ENCODE measurements at places on chromosomes 2 and 18.

DNA sequence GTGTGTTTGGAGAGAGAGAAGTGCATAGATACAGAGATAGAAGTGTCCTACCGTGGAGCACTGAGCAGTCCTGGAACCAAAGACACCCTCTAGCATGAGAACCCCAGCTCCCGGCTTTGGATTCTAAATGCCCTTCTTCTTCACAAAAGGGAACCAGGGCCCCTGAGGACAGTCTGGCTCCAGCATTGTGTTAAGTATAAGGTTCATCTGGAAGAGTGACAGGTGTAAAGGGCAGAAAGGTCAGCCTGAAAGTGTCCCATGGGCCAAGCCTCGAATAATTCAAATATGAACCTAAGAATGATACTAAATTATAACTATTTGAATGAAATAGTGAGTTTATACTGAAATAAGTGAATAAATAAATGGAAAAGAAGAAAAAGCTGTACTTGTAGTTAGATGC lies 109.7 kb downstream of the SNTG2 start:
- DNase-seq: no peak
- H3K4me1 ChIP-seq: no peaks in the 10 kb centered on the region
- no peak overlapping the region for H3K27ac ChIP-seq
- no peaks in the 10 kb centered on the region for H3K36me3 ChIP-seq
- H3K27me3 ChIP-seq: peaks cover 24% of the 10 kb centered on the region

DNA sequence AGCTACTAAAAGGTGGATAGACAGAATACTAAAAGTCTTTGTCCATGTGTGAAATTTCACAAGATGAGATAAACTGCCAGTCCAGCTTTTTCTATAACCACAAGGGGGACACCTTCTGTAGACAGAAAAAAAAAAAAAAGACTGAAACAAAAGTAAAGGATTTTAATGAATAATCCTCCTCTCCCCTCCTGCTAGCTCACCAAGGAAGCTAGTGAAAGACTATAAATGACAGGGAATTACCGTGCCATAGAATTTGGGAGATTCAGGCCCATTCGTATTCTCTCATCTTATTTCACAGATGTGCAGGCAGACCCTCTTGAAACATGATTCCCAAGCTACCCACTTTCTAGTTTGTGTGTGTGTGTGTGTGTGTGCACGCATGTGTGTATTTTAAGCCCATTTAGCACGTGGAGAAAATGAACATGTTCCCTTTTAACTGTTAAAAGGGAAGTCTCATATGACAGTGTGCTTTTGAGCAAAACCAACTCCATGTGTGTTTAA lies 36.3 kb upstream of the SLC8A1 start:
- no peak overlapping the region for H3K4me3 ChIP-seq
- H3K27ac ChIP-seq: no peak overlapping the region
- H3K4me1 ChIP-seq: no peaks in the 10 kb centered on the region
- DNase-seq: no peak
- H3K27me3 ChIP-seq: no peaks in the 10 kb centered on the region
- no peaks in the 10 kb centered on the region for H3K36me3 ChIP-seq

DNA sequence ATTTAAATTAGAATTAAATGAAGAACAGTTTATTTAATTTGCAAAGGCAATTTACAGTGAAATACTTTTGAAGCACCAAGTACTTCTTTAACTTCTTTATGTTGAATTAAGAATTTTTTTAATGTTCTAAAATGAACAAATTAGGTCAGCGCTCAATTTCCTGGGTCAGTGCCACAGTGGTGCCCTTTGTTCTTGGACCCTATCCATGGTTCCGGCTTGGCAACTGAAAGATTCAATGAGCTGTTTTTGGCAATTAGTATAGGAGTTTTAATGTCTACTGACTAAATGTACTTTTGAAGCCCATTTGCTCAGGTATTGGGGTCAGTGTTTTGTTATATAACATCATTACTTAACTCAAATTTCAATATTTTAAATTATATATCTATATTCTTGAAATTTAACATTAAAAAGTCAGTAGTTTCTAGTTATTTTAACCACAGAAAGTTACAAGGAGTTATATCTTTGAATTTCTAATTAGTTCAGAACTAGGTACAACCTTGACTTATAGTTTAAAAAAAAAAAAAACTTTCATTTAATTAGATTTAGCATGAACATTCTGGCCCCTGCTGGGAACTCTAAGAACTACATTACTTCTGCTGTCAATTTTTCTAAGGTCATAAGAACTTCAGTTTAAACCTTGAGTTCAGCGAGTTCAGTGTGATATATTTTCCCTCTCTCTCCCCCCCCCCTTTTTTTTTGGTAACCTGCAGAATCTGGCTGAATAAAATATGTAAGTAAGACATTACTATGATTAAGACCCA lies 7.6 kb upstream of the MSTN start:
- H3K4me3 ChIP-seq: no peak overlapping the region
- no peaks in the 10 kb centered on the region for H3K4me1 ChIP-seq
- peak; percentile 24 for DNase-seq
- no peaks in the 10 kb centered on the region for H3K36me3 ChIP-seq

GRCh38 chr2:67159929-67160328 lies 237.2 kb upstream of the ETAA1 start:
- H3K4me1 ChIP-seq: no peaks in the 10 kb centered on the region
- H3K27ac ChIP-seq: no peak overlapping the region
- H3K27me3 ChIP-seq: no peaks in the 10 kb centered on the region
- DNase-seq: no peak

DNA sequence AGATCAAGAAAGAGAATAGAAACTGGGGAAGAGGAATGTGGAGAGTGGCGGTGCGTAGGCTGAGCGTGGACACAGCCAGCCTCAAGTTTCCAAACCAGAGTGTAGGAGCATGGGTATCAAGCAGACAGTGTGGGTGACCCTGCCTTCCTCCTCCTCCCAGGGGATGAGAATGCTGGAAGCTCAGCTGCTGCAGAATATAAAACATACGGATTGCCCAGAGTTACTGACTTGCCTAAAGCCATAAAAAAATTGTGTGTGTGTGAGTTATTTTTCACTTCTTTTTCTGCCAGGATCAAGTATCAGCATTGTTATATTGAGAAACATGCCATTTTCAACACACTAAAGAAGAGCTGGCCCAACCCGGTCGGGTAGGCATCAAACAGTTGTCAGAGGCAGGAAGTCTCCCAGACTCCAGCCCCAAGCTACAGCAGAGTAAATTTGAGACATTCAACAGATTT lies 333.3 kb upstream of the ACVR2A start:
- no peak overlapping the region for H3K4me3 ChIP-seq
- no peak for DNase-seq
- H3K36me3 ChIP-seq: no peaks in the 10 kb centered on the region
- no peaks in the 10 kb centered on the region for H3K4me1 ChIP-seq
- H3K27me3 ChIP-seq: no peaks in the 10 kb centered on the region

- peaks cover 12% of the 10 kb centered on the region for H3K4me1 ChIP-seq
- no peak for DNase-seq
- no peaks in the 10 kb centered on the region for H3K27me3 ChIP-seq
- H3K27ac ChIP-seq: no peak overlapping the region
Observed at GRCh38 chr2:45736757-45737704, 85.6 kb downstream of the PRKCE start.

GRCh38 chr18:76264198-76264875 lies 230.7 kb downstream of the ZNF516 start:
- no peaks in the 10 kb centered on the region for H3K4me1 ChIP-seq
- H3K27ac ChIP-seq: no peak overlapping the region
- no peak overlapping the region for H3K4me3 ChIP-seq
- H3K36me3 ChIP-seq: no peaks in the 10 kb centered on the region
- no peak for DNase-seq

DNA sequence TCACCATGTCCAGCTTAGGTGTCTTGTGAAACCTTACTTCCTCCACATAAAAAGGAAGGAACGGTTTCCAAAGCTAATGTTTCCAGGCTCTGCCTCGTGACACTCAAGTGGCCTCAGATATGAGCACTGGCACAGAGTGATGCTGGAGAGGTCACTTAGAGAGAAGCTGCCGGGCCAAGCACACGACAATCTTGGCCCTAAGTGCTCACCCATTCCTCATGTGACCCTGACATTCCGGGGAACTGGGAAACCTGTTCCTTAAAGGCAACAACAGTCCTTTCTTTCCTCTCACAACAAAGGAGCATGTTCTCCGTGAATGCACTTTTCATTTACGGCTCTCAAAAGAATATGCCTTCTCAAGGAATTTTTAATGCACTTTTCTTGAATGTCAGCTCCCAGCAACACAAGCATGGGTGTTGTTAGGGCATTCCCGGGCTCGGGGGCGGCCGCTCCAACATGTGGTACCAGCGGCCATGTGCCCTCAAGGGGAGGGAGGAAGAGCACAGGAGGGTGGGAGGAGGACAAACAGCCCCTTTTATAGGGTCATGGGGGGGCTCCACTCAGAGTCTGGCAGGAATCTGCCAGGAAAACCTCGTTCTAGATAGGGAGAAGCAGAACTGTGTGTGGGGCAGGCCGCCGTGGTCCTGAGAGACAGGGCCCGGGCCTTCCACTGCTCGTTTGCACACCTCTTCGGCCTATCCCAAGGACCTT lies 118.6 kb downstream of the MBP start:
- peak overlapping the region; percentile 62 for H3K27ac ChIP-seq
- H3K4me3 ChIP-seq: no peak overlapping the region

GRCh38 chr2:181106789-181107627 lies 126.6 kb downstream of the UBE2E3 start:
- H3K27ac ChIP-seq: peak overlapping the region; percentile 93
- no peaks in the 10 kb centered on the region for H3K36me3 ChIP-seq
- DNase-seq: no peak
- peaks cover 19% of the 10 kb centered on the region for H3K4me1 ChIP-seq

- DNase-seq: no peak
- no peak overlapping the region for H3K4me3 ChIP-seq
- H3K36me3 ChIP-seq: peaks cover 4% of the 10 kb centered on the region
- H3K27ac ChIP-seq: no peak overlapping the region
Observed at GRCh38 chr2:26325851-26326250, 20.1 kb upstream of the SELENOI start.

- no peak for DNase-seq
- H3K27me3 ChIP-seq: peaks cover 18% of the 10 kb centered on the region
Observed at GRCh38 chr2:142918624-142919023, 41.2 kb downstream of the KYNU start.

DNA sequence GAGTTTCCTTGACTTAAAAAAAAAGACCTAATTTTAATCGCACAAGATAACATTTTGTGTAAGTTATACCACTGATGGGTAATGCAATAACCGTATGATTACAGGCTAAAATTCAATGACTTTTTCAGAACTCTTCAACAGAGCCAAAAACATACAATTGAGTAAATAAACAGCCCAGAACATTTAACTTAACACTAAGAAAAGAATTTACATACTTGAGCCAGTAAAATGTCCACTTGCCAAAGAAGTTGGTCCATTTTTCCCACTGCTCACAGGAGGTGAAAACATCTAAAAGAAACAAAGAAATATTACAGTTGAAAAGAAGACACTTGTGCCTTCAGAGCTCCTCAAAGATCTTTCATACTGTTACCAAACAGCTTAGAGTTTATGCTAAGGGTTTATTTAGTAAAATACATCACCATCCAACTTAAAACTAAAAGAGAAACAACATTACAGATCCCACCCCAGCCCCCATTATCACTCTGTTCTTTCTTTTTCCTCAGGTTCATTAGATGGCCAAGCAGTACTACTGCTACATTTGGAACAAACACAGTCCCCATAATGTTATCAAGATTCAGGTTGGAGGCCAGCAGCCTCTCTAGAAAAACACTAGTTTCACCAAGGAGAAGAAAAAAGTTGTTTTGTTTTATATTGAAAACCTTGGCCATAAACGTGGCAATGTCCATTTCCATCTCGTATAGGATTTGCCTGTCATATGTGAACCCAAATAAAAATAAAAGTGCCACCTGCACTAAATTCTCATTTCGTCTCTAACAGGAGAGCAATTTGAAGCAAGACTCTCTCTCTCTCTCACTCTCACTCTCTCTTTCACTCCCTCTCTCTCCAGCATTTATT lies 2.7 kb downstream of the TCF4 start:
- H3K4me3 ChIP-seq: no peak overlapping the region
- peaks cover 4% of the 10 kb centered on the region for H3K4me1 ChIP-seq
- peaks cover 3% of the 10 kb centered on the region for H3K36me3 ChIP-seq
- DNase-seq: no peak
- no peak overlapping the region for H3K27ac ChIP-seq

DNA sequence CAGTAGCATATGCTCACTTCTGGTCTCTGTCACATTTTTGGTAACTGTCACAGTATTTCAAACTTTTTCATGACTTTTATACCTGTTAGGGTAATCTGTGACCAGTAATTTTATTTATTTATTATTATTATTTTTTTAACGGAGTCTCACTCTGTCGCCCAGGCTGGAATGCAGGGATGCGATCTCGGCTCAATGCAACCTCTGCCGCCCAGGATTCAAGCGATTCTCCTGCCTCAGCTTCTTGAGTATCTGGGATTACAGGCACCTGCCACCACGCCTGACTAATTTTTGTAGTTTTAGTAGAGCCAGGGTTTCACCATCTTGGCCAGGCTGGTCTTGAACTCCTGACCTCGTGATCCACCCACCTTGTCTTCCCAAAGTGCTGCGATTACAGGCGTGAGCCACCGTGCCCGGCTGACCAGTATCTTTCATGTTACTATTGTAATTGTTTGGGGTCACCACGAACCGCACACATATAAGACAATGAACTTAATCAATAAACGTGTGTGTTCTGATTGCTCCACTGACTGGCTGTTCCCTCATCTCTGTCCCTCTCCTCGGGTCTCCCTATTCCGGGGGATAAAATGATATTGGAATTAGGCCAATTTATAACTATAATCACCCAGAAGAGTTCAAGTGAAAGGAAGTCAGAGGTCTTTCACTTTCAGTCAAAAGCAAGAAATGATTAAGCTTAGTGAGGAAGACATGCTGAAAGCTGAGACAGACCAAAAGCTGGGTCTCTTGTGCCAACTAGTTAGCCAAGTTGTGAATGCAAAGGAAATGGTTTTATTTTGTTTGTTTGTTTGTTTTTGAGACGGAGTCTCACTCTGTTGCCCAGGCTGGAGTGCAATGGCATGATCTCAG lies 22.9 kb downstream of the TGIF1 start:
- H3K36me3 ChIP-seq: peaks cover 3% of the 10 kb centered on the region
- peaks cover 11% of the 10 kb centered on the region for H3K4me1 ChIP-seq
- H3K4me3 ChIP-seq: peak overlapping the region; percentile 63
- H3K27ac ChIP-seq: peak overlapping the region; percentile 83
- no peaks in the 10 kb centered on the region for H3K27me3 ChIP-seq

GRCh38 chr2:96207774-96208142 lies 869 bp downstream of the STARD7 start:
- peaks cover 30% of the 10 kb centered on the region for H3K36me3 ChIP-seq
- H3K4me3 ChIP-seq: peak overlapping the region; percentile 94
- peaks cover 48% of the 10 kb centered on the region for H3K4me1 ChIP-seq
- H3K27ac ChIP-seq: peak overlapping the region; percentile 91
- H3K27me3 ChIP-seq: no peaks in the 10 kb centered on the region
